ENCODE measurements at places on chromosomes 12 and 14.

DNA sequence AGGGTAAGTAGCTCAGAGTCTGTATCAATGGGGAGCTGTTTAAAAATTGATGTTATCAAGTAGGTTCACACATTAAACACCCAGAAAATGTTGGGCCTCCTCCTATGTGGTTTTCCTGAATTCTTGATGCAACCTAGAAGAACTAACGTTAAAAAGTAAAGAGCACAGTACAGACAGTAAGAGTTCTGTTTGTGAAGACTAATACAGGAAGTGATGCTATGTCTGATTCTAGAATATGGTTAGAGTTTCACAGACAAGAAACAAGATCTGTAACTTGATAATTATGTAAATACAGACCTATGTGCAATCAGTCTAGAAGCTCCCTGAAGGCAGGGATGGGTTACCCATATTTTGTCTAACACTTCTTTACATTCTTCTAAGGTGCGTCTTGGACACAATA is 214.9 kb upstream of the BTG1 start:
- DNase-seq, result no peak

DNA sequence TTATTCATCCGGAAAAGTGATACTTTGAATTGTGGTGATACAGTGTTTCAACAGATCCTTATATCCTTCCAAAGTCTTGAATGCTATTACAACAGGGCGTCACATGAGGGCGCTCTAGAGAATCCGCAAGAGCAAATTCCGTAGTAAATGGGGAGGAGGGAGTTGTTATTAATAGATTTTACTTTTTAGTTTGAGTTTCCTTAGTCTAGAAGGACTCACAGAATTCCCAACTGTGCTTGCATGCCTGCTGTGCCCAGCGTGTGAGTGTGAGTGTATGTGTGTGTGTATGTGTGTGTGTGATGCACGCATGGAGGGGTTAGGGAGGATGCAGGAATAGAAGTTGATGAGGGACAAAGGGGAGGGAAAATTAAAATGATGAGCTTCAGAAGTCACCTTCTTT is 375.3 kb downstream of the C12orf75 start:
- DNase-seq, result no peak

GRCh38 chr12:6084261-6084968 is 40.1 kb downstream of the VWF start:
- DNase-seq, result no peak

DNA sequence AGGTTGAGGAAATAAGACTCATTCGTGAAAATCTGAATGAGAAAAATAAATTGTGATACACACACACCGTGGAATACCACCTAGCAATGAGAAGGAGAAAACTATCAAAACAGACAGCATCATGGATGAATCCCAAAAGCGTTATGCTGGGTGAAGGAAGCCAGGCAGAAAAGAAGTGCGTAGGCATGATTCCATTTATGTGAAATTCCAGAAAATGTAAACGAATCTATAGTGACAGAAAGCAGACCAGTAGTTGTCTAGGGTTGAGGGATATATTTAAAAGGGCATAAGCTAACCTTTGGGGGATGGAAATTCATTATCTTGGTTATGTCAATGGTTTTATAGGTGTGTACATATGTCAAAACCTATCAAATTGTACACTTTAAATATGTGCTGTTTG is 42.5 kb upstream of the ANO2 start:
- no peak for DNase-seq

- no peak for DNase-seq
Observed at GRCh38 chr12:84698576-84699333, 213.8 kb downstream of the SLC6A15 start.

- DNase-seq, result no peak
Observed at GRCh38 chr12:70837026-70837425, 83.5 kb downstream of the PTPRR start.

DNA sequence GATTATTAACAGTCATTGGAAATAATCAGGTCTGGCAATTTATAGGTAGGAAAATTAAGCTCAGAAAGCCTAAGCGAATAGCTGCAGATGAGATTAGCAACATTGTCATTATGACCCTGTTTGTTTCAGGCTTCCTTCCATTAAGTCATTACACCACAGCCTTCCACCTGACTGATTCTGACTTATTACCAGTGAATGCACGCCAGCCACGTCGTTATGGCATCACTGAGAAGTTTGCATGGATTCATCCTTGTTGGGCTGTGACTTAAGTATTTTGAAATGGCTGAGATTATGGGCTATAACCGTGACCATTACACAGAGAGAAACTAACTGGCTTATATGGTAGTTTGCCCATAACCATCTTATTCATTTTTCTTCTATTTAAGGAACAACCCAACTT is 18.6 kb downstream of the RASSF8 start:
- DNase-seq, result no peak

- no peak for DNase-seq
Observed at GRCh38 chr12:9464408-9464807, 143.3 kb downstream of the KLRB1 start.

GRCh38 chr14:104350463-104351185 is 212.2 kb downstream of the KIF26A start:
- DNase-seq, result no peak

DNA sequence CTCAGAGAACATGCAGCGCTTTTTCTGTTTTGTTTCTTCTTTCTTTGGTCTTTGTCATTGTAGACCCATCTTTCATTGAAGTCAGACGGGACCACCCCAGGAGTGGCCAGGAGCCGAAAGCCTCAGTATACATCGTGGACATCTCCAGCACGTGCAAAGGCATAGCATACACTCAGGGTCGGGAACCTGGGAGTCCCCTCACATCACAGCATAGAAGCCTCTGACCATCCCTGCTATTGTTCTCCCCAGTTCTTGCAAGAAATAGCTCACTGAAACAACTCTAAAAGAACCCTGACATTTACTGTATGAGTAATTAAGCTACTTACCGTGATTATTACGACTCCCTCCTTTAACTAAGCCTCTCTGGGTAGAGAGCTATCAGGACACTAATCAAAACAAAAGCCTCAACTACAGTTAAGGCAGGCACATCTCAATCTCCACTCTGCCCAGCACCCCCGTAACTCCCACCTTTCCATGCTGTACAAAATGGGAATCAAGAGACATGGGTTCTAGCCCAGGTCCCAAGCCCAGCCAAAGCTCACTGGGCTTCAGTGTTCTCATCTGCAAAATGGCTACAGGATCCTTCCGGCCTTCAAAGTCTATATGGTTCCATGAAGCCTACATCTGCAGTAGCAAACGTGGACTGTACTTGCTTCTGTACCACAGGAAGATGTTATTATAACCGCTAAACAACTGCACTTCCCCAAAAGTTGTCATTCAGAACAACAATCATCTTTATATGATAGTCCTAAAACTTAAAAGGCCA is 6.7 kb downstream of the CCDC88C start:
- DNase-seq, result no peak

- no peak for DNase-seq
Observed at GRCh38 chr14:93160353-93160801, 24.3 kb downstream of the MOAP1 start.

GRCh38 chr14:74949859-74950573 is 5.4 kb downstream of the PGF start:
- no peak for DNase-seq

DNA sequence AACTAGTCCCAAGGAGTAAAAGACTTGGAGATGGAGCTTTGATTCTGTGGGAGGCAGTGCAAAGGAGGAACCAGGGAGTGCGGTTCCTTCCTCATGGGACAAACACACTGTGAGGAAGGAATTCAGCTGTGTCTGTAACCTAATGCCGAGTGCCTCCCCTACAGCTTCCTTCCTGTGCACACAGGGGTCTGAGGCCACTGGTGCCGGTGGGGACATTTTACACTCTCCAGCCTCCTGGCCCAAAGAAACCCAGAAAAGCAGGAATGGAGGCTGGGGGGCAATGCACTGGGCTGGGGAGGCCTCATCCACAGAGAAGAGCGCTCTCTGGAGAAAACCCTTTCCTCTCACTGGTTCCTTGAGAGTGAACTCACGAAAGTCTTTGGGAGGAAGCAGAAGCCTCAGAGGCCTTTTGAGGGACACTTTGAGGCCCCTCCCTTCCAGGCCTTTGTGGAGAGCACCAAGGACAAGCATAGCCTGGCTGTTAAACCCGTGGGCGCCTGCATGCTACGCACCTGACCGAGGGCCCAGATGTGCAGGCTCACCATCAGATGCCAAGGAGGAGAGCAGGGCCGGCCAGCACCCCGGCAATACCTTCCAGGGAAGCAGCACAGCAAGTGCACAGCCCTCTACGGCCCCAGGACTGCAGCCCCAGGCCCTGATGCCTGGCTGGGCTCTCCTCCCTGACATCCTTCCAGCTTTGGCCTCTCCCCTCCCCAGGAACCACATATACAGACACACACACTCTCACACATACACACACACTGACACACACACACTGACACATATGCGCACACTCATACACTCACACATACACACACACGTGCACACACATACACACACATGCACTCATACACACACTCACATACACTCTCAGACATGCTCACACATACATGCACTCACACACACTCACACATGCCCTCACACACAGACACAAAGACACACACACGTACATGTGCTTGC is 52.0 kb downstream of the NFKBIA start:
- DNase-seq, result no peak

DNA sequence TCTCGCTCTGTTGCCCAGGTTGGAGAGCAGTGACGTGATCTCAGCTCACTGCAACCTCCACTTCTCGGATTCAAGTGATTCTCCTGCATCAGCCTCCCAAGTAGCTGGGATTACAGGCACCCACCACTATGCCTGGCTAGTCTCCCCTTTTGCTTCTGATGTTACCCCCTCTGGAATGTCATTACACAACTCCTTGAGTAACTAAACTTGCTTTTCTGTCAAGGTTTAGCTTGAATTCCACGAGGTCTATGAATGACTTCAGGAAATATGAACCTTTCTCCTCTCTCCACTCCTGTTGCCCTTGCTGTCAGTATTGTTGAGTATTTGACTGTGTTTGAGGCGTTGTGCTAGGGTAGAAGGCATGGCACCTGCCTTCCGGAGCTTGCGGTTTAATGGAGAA is 16.8 kb upstream of the RTRAF start:
- DNase-seq, result no peak

Data from CD4-positive, alpha-beta T cell treated with Interferon gamma for 1 hour (primary cell).